ENCODE measurements at places on chromosomes 1 and 21.

DNA sequence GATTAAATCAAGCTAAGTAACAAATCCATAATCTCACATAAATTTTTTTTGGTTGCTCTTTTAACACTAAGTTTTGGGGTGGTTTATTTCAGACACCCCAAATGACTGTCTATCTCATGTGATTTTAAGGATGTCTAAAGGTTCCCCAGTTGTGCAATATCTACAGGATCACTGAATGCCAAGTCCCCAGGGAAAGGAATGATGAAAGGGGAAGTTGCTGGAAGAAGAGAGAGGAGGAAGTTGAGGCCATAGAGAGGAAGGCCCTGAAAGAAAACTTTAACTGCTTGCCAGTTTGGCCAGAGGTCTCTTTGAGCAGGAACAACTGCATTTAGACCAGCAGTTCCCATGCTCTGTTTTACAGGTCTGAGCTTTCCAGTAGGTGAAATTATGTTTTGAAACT lies 27.5 kb upstream of the SLC19A2 start:
- DNase-seq: no peak

- DNase-seq: no peak
These were observed 35.8 kb upstream of the TDRD10 start for GRCh38 chr1:154466206-154466605.

GRCh38 chr21:45021428-45022347 lies 52.7 kb upstream of the ADARB1 start:
- DNase-seq: no peak

GRCh38 chr1:170623171-170623570 lies 40.8 kb upstream of the PRRX1 start:
- peak; percentile 92 for DNase-seq

- no peak for DNase-seq
These were observed 39.4 kb downstream of the FHAD1 start for GRCh38 chr1:15286452-15286851.

DNA sequence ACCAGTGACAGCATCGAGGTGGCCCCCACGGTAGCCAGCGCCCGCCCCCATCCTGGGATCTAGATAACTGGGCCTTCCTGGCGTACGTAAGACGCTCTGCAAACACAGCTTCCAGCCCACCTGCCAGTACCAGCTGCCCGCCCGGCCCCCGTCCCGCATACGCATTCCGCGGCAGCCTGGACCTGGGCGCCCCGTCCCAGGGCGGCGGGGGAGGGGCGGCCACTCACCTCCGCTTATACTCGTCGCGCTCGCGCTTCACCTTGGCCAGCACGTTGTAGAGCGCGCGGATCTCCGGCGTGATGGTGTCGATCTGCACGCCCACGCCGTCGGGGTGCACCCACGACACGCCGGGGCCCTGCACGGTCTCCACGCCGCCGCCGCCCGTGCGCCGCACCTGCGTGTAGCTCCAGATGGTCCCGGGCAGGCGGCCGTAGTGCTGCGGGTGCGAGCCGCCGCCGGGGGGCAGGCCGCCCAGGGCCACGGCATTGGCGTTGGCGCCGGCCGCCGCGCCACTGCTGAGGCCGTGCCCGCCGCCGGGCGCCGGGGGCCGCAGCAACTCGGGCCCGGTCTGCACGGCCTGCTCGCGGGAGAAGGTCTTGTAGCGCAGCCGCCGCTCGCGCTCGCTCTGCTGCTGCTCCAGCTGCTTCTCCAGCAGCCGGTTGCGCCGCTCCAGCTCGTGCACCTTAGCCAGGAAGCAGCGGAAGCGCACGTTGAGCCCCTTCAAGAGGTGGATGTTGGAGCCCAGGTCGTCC lies 859 bp downstream of the IFFO2 start:
- DNase-seq: peak; percentile 35

DNA sequence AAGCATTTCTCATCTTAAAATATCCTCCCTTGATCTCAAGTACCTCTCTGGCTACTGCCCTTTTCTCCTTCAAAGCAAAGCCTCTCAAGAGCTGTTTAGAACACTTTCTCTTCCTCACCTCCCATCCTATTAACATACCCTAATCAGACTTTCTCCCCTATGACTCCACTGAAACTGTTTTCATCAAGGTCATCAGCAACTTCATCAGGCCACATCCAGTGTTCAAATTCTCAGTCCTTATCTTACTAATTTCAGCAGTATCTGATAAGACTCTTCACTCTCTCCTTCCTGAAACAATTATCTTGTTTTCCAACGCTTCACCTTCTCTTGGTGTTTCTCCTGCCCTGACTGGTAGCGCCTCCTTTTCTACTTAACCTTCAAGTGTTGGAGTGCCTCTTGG lies 1.5 kb upstream of the RAP1A start:
- no peak for DNase-seq

DNA sequence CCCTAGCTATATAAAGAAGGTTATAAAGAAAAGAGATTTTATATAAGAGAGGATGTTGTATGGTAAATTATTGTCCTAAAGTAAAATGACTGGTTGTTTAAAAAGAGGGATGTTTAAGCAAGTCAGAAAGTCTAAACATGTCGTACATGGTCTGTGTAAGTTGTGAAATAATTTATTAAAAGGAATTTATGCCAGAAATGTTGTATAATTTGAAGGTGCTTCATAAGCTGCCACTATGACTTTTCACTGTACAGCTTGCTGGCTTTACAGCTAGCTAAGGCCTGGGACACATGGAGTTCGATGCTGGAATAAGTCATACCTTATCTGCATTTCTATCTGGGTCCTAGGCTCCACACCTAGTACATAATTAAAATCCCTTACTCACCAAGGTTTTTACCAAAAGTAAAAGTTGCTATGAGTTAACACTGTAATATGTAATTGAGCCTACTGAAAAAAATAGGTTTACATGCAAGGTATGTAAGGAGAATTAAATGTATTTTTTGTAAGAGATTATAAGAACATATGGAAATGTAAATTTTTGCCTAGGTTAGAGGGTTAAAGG lies 59.0 kb upstream of the EDEM3 start:
- no peak for DNase-seq

DNA sequence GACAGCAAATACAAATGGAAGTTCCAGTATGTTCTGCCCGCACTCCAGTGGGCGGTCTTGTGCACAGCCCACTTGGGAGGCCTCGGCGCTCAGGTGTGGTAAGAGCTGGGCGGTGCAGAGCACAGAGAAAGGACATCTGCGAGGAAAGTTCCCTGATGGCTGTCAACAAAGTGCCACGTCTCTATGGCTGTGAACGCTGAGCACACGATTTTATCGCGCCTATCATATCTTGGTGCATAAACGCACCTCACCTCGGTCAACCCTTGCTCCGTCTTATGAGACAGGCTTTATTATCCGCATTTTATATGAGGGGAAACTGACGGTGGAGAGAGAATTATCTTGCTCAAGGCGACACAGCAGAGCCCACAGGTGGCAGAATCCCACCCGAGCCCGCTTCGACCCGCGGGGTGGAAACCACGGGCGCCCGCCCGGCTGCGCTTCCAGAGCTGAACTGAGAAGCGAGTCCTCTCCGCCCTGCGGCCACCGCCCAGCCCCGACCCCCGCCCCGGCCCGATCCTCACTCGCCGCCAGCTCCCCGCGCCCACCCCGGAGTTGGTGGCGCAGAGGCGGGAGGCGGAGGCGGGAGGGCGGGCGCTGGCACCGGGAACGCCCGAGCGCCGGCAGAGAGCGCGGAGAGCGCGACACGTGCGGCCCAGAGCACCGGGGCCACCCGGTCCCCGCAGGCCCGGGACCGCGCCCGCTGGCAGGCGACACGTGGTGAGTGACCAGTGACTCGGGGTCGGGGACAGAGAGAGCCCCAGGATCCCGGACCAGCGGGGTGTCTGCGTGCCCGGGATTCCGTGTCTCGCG lies at the start of gene IL12RB2:
Gene IL12RB2 (plus strand): TSS at position 623 of the 810 bp plus-strand sequence. CDS start 12,496 bp downstream, outside the sequence.
- DNase-seq: no peak

DNA sequence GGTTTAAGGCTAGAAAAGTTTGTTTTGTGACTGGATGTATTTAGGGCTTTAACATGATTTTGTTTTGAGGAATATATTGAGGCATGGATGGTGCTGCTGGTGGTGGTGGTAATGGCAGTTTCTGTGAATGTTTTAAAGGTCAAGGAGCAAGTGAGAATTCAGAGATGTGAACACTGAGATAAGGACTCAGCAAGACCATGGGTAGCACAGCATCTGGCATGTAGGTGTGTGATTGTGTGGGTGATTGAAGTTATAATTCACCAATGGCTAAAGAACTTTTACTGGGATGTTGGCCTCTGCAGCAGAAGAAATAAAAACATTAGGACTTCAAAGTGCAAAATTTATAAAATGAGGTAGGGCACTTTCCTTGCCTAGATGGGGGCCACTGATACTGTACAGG lies 65.9 kb downstream of the MACF1 start:
- no peak for DNase-seq

DNA sequence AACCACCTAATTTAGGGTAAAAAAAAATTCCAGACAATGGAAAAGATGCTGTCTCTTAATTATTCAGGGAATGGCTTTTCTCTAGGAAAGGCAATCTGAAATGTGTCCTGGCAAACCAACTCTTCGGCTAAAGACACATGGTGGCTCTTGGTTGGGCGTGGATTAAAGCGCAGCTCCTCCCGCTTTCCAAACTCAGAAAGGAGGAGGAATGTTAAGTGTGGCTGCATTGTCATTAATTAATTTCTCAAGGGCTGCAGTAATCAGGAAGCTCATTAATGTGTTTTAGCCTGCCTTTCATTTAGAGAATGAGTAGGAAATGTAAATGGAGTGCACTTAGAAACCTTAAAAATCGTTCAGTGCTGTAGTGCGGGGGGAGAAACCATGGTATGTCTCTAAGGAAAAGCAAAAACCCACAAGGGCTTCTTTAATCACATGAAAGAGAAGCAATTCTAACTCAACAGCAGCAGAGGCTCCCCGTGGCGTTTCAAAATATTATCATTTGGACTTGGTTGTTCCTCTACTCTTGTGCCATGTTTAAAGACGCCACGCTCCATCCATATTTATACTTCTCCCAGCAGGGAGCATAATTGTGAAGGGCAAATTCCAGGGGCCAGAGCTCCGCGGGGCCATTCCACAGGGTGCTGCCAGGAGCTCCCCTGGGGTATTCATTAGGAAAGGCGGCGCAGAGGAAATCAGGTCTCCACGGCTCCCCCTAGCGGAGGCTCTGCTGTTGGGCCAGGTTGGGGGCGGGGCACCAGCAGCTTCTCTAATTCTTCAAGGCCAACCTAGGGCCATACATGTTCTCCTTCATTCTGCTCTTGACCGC lies 91.9 kb upstream of the SSX2IP start:
- DNase-seq: no peak

GRCh38 chr1:246565751-246566127 lies 322 bp downstream of the TFB2M start:
- DNase-seq: no peak

GRCh38 chr1:26408604-26409003 lies 2.0 kb upstream of the LIN28A start:
- DNase-seq: peak; percentile 65

- DNase-seq: no peak
These were observed 160.1 kb upstream of the PKN2 start for GRCh38 chr1:88523854-88524528.

DNA sequence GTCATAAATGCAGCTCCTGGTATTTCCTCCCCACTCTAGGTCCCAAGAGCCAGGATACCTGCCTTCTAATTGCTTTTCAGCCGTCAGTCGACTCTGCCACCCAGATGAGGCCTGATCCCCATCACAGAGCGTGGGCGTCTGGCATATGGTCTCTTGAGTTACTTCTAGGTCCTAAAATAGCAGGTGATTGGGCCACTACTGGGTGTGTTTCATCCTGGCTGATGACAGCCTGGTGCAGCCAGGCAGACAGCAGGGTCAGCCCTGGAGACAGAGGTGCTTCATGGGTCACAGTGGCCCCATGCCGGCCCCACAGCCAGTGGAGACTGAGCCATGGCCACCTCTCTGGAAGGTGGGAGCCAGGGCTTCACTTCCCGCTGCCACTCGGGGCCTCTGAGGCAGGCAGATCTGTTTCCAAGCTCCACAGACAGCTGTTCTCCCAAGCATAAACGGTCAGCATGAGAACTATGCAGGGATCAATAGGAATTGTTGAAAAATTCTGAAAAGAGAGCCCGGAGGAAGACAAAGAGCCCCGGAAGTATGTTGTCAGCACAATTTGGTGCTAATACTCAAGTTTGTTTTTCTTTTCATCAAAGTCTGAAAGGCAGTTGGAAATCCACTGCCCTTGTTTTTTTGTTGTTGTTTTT lies 83.0 kb downstream of the MAN1C1 start:
- no peak for DNase-seq

DNA sequence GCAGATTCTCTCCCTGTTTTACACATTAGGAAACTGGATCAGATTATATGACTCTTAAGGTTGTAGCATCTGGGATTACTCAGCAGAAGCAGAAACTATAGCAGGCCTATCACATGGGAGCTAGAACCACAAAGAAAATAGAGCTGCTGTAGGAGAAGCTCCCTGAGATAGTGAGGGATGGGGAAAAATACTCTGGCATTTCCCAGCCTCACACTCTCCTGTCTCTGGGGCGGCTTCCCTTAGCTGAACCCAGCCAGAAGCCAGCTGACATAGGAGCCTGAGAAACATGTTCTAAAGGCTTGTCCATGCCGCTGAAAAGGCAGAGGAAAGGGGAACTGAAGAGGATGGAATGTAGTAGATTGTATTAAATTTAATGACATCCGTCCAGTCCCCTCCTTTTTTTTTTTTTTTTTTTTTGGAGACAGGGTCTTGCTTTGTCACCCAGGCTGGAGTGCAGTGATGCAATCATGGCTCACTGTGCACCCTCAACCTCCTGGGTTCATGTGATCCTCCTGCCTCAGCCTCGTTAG lies 76.8 kb upstream of the DNAJC6 start:
- no peak for DNase-seq

GRCh38 chr1:232038706-232039677 lies 412.4 kb downstream of the DISC1 start:
- DNase-seq: peak; percentile 56

DNA sequence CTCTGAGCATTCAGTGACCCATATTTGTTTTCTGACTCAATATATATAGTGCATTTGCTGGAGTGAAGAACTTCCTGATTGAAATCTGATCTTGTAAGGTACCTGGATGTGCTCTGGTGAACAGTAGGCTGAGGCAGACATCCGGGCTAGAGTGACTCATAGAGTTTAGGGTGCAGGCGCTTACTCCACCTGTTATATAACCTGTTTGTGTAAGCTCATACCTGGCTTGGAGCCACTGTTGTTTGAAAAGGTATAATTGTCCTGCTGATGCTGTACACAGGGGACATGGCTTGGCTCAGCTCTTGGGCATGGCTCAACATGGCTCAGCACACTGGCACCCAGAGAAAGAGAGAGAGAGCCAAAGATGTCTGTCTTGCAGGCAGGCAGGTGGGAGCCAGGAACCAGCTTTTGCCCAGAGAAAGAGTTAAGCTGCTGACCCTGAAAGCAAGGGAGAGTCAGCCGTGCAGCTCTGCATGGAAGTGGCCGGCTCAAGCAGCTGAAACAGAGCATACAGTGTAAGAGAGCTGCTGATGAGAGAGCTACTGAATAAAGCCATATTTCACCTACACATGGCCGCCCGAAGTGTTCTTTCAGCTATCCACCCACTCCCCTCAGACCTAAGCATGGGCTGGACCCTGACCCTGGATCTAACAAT lies 43.2 kb downstream of the GJA5 start:
- peak; percentile 91 for DNase-seq

GRCh38 chr1:181396171-181396670 lies 87.1 kb upstream of the CACNA1E start:
- DNase-seq: no peak

- no peak for DNase-seq
These were observed 6.5 kb downstream of the MCOLN3 start for GRCh38 chr1:85041793-85042192.

Data from mammary epithelial cell (primary cell).